ENCODE measurements at places on chromosomes 12 and 14. TPM values are rescaled to one million over a fixed set of nuclear protein-coding genes. Genes with fewer than 3 reads are reported as not detected.

- DNase-seq, result no peak
These were observed 83.0 kb downstream of the DENND5B start for GRCh38 chr12:31507966-31508365.

GRCh38 chr12:104910196-104910840, 47.8 kb downstream of the SLC41A2 start:
- no peak for DNase-seq

DNA sequence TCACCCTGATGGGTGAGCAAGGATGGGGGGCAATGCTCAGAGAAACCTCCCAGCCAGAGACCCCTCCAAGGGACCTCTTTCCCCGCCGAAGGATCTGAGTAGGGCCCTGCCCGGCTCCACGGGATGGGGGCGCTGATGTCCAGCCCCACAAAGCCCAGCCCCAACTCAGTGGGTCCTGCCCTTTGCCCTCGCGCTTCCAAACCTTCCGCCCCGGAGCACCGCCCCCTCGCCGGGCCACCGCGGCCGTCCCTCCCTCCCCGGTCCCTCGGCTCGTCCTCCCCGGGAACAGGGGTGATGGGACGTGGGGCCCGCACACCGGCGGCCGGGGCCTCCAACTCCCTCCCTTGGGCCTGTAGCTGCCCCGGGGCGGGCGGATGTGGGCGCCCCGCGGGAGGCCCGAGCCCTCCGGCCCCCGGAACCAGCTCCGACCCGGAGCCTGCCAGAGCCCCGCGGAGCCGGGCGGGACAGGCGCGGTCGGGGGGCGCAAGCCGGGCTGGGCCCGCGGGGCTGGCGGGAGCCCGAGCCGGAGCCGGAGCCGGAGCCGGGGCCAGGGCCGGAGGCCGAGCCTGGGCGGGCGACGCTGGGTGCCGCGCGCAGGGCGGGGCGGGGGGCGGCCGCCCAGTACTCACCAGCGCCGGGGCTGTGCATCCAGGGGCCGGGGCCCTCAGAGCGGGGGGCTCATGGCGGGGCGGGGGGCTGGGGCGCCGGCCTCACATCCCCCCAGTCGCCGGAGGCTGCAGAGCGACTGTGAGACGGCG, 386 bp downstream of the HDAC7 start:
- DNase-seq, result peak; percentile 81

DNA sequence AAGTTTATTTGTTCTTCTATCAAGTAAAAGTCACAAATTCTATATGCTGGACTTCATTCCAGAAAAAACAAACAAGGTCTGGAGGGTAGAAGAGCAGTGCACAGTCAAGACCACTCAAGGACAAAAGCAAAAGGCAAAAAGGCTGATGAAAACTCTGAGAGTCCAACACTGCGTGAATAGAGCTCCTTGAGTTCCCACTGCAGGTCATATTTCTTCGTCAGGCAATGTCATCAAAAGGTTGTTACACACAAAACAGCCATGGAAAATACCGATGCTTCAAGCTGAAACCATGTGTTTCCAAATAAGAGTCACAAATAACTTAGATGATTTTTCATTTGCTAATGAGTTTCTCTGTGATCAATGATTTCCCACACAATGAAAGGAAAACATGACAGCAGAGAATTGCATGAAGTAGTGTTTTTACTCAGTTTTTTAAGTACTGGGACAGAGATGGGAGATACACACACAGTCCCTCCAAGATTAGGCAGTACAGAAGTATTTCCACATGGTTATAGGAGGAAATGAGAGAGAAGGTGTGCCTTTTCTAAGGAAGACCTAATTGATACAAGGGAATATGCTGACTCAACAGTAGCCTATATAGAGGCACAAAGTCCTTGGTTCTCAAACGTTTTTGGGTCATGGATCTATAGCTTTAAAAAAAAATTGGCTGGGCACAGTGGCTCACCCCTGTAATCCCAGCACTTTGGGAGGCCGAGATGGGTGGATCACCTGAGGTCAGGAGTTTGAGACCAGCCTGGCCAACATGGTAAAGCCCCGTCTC, 177.7 kb downstream of the MED13L start:
- no peak for DNase-seq

DNA sequence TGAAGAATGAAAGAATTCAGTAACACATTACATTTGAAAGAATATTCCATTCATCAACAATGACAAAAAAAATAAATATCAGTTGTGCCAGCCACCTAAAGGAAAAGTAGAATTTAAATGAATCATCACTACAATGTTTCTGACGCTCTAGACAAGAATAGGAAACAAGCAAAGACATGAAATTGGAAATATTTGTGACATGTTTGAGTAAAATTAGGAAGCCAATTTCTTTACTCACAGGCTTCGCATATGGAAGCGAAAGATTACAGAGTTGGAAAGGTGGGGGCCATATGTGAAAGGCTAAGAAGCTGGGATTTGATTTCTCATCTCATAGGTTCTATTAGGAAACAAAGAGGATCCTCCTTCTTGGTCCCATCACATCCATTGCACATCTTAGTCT, 279.0 kb downstream of the IPO8 start:
- DNase-seq, result no peak

DNA sequence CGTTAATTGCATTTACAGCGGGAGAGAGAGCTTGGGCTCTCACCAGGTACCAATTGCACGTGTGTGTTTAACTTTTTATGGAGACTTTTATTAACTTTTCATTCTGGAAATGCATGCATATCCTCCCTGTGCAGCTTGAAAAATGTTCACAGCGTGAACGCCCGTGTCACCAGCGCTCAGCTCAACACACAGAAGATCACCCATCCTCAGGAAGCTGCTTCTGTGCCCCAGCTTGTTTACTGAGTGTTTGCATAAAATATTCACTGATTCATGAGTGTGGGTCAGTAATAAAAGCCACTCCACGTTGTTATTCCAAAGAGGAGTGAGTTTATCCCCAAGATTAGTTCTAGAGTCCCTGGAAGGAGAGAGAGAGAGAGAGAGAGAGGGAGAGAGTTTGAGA, 75.5 kb upstream of the FZD10 start:
- DNase-seq, result no peak

DNA sequence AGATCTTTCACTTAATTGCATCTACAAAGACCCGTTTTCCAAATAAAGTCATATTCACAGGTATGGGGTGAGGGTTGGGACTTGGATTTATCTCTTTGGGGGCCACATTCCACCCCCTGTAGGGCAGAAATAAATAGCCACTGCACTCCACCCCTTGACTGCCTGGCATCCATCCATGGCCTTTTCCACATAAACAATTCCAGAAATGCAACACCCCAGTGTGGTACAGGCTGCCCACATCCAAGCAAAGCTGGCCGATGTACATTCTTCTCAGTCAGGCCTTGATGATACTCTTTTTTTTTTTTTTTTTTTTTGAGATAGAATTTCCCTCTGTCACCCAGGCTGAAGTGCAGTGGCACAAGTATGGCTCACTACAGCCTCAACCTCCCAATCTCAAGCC, 12.9 kb downstream of the DGLUCY start:
- DNase-seq, result no peak

DNA sequence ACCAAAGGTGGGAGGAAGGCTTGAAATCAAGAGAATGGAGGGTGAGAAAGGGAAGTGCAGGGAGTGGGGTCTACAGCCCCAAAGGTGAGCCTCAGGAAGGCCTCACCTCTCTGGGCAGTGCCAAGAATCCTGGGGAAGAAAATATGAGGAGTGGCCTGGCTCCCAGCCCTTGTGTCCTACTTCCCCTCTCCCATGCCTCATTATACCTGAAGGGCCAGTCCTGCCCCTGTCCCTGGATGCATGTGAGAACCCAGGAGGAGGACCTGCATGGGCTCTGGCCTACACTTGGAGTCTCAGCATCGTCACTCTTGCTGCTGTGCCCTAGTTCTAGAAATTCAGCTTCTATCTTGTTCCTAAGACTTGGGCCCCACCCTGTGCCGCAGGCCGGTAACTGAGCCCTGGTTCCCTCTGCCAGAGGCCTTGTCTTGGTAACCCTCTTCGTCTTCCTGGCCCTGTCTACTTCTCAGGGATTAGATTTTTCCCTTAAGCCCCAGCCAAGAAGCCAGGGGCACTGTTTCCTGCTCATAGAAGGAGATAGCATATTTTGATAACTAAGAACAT, 10.9 kb upstream of the MYH7 start:
- DNase-seq, result no peak

DNA sequence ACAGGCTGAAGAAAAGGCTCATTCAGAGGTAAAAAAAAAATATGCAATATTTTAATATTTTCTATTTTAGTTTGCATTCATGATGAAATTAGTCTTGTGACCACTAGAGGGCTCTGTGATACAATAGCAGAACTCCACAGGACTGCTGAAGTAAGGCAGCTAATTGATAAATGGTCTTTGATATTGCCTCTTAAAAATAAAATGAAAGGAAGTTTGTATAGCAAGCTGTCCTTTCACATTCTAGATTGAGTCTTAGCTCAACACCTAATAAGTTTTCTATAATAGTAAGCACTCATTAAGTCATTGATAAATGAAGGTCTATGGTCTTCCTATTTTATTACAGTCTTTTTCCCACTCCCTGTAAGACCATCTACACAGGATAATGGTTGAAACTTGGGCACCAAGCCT, 315.7 kb downstream of the NAV3 start:
- DNase-seq, result peak; percentile 63

- DNase-seq, result no peak
These were observed 573.9 kb downstream of the NOVA1 start for GRCh38 chr14:26023967-26024366.

- no peak for DNase-seq
These were observed 14.4 kb downstream of the G2E3 start for GRCh38 chr14:30573226-30573814.

DNA sequence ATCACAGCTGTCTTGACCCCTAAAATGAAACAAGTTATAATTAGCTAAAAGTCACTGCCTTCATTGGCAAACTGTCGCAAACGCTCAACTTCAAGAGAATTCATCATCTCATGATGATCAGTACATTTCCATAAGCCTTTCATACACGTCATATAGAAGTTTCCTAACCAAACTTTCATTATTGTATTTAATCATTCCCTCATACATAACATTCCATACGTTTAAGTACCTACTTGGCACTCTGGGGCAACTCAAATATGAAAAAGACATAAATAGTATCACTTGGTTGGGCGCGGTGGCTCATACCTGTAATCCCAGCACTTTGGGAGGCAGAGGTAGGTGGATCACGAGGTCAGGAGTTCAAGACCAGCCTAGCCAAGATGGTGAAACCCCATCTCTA, 12.4 kb upstream of the PPP2R5E start:
- DNase-seq, result no peak

- peak; percentile 78 for DNase-seq
These were observed 69.9 kb downstream of the ASCL4 start for GRCh38 chr12:107844312-107844921.

DNA sequence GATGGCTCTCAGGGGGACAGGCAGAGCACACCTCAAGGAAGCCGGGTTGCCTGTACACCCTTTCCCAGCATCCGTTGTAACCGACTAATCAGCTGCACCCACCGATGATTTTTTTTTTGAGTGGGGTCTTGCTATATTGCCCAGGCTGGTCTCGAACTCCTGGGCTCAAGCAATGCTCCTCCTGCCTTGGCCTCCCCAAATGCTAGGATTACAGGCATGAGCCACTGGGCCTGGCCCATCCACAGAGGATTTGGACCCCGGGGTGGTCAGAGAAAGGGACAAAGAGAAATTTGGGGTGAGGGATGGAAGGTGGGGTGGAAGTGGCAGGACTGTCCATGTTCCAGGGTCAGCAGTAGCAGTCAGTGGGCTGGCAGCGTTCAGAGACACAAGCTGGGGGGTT, 43.3 kb upstream of the PPP1CC start:
- no peak for DNase-seq

DNA sequence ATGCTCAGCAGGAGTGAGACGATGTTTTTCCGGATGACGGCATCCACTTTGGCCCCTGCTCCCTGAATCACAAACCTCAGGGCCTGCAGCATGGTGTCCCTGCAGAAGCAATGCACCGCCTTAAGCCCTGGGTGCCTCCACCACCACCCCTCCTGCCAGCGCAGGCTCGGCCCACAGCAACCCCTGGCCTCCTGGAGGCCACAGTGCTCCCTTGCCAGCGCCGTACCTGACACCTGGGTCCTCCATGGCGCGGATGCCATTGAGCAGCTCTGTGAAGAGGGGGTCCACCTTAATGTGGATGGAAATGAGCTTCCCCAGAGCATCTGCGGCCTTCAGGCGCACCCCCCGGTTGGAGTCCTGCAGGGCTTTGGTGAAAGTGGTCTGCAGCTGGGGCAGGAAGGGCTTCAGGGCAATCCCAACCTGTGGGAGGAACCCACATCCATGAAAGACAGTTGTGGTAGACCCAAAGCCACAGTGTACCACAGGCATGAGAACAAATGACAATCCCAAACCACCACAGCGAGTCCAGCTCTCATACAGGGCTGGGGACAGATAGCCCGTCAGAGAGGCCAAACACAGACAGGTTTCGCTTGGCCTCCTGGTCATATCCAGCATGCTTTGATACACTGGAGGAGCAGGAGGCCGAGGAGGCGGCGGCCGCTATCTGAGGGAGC, 17.9 kb upstream of the RAB35 start:
- DNase-seq, result no peak

DNA sequence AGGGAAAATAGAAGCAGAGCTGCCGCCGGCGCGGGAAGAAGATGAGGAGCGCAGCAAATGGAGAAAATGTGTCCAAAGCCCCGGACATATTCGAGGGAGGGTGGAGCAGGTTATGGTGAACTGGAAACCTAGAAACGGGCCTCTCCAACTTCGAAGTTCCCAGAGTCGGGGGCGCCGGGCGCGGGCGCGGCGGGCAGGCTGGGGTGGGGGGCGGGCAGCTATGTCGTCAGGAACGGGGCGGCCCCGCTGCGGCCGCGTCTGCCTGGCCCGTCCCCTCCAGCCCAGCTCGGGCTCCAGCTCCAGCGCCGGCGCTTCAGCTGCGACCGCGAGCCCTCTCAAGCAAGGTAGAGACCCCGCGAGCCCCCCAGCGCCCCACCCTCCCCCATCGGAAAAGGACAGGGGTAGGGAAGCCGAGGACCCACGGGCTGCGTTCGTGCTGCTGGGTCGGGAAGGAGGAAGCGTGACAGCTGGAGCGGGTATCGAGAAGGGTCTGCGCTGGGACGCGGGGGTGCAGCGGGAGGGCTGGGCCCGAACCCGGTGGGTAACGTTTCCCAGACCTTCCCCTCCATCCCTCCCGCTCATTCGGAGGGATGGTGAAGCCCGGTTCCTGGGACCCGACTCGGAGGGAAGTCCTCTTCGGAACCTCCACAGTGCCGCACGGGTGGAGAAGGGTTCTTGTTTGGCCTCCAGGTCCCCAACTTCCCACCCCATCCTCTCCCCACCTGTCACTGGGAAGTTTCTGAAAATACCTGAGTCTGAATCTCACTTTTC, 1.0 kb downstream of the DGKA start:
- peak; percentile 70 for DNase-seq

The P2RX2 gene
- polyA plus RNA-seq, result 2.3 TPM

The TPPP2 gene
- polyA plus RNA-seq, result not detected

The SERPINA9 gene
- polyA plus RNA-seq, result not detected

The SPTB gene
- 0.80 TPM for polyA plus RNA-seq

The CLEC6A gene
- polyA plus RNA-seq, result not detected

The PTPRQ gene
- not detected for polyA plus RNA-seq

The TRAF3 gene
- polyA plus RNA-seq, result 3.7 TPM

The TMEM52B gene
- not detected for polyA plus RNA-seq
